ENCODE measurements at places on chromosomes 3 and 15.

- DNase-seq, result no peak
These were observed 27.7 kb downstream of the DLG1 start for GRCh38 chr3:197270558-197271317.

DNA sequence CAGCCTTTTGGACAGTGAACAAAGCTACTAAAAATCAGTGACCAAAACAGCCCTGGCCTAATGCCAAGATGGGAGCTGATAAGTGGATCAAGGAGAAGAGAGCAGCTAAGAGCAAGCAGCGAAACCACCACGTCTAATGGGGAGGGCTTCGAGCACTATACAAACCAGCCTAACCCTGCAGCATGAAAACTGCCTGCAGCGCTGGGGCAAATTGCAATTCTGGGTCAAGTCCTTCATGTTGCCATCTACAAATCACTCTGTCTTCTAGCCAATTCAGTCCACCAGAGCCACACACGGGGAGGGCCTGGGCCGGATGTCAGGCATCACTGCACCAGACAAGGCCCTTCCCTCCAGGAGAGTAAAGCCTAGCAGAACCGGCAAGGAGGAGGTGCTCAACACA is 30.5 kb upstream of the SPATA12 start:
- no peak for DNase-seq

- DNase-seq, result no peak
These were observed 56.8 kb downstream of the DNAH1 start for GRCh38 chr3:52372822-52373504.

- DNase-seq, result no peak
These were observed 16.7 kb upstream of the MYH15 start for GRCh38 chr3:108527109-108527508.

DNA sequence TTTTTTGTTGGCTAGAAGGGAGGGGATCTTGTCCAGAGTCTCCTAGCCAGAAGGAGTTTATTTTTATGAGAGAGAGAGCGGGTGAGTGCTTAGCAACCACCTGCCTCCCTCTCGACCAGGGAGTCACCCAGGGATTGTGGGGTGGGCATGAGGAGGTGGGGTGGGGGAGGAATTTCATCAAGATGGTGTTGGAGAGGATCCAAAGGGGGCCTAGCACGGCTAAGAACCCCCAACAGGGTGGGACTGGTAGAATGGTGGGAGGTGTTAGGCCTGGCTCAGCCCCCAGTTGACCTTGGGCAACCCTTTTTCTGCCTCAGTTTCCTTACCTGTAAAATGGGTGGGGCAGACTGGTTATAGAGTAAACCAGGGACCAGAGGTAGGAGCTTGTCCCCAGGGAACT is 1.8 kb downstream of the SLC6A6 start:
- no peak for DNase-seq

GRCh38 chr15:45165536-45165935 is 22.2 kb downstream of the SHF start:
- no peak for DNase-seq

DNA sequence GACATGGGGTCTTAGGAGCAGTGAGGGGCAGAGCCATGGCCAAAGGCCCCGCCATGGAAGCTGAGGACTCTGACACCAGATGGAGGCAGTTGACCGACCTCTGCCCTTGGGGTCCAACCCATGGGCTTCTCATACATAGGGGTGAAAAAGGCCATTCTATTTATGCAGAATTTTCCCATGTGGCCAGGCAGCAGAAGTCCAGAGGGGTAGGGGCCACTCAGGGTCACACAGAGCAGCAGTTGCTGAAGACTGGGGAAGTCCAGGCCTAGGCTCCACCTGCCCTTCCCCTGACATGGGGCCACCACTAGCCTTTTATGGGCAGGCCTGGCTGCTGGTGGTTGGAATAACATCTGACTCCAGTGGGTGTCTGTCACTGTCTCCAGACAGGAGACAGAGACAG is 6.4 kb downstream of the PRSS50 start:
- no peak for DNase-seq

DNA sequence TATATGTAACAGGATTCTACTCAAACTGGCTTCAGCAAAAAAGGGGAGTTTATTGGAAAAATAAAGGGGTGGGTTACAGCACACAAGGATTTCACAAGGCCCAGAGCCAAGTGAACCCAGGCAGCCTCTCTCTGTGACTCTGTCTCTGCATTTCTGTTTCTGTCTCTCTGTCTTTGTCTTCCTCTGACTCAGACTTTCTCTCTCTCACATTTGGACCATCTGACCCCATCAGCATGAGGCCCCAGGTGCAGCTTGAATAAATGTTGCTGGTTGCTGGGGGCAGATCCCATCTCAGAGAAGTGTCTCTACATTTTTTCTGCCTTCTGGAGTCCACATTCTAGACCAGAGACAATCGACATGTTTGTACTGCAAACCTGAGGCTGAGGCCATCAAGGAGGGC is 45.0 kb downstream of the RPLP1 start:
- no peak for DNase-seq

GRCh38 chr3:185733980-185734724 is 90.7 kb downstream of the IGF2BP2 start:
- DNase-seq, result peak; percentile 73

DNA sequence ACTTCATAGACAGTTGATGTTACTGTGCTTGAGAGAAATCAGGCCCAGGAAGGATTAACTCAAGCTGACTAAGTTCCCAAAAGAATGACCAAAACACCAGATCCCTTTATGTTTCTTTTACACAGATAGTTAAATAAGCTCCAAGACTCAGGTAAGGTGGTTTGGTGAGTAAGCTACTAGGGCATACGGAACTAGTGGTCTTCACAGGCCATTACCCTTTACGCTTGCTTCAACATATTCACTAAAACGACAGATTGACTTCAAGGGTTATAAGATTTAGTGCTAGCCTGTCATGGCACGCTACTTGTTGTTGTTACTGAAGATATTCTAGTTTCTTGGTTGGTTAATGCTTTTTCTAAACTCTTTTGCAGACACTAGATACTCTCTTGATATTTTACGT is 369.3 kb downstream of the LPP start:
- no peak for DNase-seq

Measured in HTR-8/SVneo (cell line).